T follicular helper cell (primary cell): ENCODE measurements at places on chromosomes 7 and 10.
A peak's percentile ranks its signal among the peaks of the same experiment; 100 is the strongest.

DNA sequence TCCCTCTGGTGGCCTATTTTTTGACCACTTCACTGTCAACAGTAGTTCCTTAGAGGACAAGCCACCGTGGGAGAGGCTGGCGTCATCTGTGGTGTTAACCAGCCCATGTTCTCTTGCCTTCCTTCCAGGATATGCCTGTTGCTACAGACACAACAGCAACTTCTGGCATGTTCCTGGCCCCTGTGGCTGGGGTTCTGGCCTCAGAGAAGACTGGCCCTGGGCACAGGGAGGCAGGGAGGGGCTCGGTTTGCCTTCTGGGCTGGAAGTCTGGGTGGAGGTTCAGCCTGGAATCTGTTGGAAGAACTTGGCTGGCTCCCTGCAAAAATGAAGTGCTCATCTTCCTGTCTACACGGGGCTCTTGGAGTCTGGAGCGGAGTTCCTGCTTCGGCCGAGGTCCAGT, 25.7 kb downstream of the GOLGA7B start:
- no peak for DNase-seq

- DNase-seq, result no peak
Measured at GRCh38 chr7:44150466-44150832, 9.3 kb upstream of the MYL7 start.

DNA sequence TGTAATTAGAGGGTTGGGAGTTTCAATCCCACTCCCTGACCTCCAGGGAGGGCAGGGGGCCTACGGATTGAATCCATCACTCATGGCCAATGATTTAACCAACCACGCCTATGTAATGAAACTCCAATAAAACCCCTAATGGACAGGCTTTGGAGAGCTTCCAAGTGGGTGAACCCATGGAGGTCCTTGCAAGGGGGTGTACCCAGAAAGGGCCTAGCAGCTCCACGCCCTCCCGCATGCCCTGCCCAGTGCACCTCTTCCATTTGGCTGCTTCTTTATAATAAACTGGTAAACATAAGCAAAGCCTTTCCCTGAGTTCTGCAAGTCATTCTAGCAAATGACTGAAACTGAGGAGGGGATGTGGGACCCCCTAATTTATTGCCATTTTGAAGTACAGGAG, 280.1 kb downstream of the FRMD4A start:
- DNase-seq, result no peak

DNA sequence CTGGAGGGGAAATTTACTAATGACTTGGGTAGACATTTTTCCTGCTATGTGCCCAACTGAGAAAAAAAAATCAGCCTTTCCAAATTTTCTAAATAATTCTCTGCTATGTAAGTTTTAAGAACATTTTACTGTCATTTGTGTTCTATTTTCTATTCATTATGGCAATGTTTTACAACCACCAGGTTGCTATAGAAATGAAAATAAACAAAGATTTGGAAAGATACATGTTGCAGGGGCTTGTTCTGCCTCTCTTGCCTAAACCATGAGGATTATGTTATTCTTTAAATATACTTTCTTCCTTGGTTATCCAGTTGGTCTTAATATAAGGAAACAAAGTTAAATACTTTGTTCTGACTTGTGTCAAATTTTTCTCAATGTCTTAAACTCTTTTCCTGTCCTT, 257.2 kb downstream of the TWIST1 start:
- no peak for DNase-seq

DNA sequence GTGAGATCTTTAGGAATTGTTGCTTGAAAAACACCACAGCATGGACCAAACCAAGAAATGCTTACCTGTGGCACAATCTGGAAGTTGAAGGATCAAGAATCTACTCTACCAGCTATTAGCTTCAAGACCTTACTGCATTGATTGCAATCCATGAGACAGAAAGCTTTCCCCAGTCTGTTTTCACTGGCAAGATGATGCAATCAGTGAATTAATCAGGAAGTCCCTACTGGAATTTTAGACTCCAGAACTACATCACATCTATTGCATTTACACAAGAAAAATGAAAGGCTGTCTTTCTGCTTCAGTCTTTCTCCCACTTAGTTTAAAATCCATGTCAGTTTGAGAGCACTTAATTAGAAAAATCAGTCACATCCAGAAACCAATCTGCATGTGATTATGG, 191.7 kb downstream of the TFEC start:
- no peak for DNase-seq

- no peak for DNase-seq
Measured at GRCh38 chr10:59757966-59758365, 4.7 kb upstream of the MRLN start.

- DNase-seq, result no peak
Measured at GRCh38 chr10:62463364-62463763, 89.2 kb downstream of the ZNF365 start.

GRCh38 chr10:119919826-119920225, 27.3 kb downstream of the SEC23IP start:
- no peak for DNase-seq

GRCh38 chr7:151553356-151553755, 33.7 kb upstream of the RHEB start:
- no peak for DNase-seq

GRCh38 chr7:22452142-22452959, 47.6 kb downstream of the STEAP1B start:
- no peak for DNase-seq

DNA sequence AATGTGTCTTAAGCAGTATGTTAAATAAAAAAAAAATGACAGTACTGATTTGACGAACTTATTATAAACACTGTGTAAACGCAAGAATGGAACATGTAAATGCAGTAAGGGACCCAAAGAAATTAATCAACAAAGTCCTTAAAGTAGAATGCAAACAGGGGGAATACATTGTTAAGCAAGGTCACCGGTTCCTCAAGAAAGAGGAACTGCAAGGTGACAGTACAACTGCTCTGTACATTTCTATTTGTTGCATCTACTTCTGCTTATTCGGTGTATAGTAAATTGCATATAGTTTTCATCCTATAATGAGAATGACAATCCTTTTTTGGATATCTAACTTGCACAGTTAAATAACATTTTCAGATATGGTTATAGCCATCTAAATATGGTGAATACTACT, 387.0 kb upstream of the SEMA3D start:
- DNase-seq, result no peak

DNA sequence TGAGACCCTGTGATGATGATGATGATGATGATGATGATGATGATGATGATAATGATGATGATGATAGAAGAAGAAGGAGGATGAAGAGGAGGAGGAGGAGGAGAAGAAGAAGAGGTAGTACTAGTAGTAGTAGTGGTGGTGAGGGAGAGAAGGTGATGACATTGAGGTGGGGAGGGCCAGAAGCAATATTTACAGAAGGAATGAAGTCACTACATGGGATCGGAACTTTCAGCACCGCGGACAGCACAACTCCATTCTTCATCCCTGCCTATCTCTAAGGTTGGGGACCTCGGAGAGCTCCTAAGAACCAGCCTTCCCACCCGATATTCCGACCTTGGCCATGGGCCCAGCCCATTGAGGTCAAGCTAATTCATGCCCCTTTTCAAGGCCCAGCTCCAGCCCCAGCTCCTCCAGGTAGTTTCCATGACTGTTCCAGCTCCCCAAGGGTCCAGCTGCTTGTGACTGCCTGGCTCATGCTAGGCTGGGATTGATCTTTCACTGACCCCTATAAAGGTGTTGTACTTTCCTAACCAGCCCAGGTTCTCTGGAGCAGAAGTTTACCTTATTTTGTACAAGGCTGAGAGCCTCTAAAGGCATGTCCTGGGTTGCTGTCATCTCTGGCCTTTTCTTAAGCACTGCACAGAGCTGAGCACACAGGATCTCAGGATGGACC, 10.3 kb downstream of the CRHR2 start:
- no peak for DNase-seq

DNA sequence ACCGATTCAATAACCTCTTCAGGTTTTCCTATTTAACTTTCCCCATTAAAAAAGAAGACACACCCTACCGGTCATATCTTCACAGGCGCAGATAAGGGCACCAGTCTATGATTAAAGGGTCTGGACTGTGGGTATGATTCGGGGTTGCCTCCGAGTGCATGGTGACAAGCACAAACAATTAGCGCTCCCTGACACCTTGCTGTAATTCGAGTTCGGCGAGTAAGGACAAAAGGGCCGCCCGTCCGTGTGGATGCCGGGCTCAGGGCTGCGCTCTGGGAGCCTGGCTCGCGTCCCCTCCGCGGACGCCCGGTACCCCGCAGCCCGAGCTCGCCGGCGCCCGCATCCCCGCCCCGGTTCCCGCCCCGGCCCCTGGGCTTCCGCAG, 111.9 kb upstream of the RHEB start:
- peak; percentile 8 for DNase-seq

- DNase-seq, result no peak
Measured at GRCh38 chr10:42954766-42955492, 121.9 kb upstream of the RET start.

DNA sequence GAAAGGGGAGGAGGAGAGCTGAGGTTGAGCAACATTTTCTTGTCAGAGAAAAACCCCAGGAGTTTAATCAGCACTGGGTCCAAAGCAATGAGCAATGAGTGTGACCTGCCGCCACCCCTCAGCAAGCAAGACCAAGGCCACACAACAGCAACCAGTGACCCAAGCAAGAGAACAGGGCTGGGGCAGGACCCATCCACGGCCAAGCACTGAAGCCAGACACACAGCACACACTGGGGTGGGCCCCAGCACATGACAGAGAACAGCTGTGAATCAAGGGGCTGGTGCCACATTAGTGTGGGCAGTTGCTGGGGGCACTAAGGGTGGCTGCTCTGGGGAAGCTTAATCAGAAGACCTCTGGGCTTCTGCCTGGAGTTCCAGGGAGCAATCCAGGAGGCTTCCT, 16.2 kb downstream of the TMEM72 start:
- no peak for DNase-seq

- no peak for DNase-seq
Measured at GRCh38 chr7:102169651-102170392, 116.8 kb upstream of the SH2B2 start.

DNA sequence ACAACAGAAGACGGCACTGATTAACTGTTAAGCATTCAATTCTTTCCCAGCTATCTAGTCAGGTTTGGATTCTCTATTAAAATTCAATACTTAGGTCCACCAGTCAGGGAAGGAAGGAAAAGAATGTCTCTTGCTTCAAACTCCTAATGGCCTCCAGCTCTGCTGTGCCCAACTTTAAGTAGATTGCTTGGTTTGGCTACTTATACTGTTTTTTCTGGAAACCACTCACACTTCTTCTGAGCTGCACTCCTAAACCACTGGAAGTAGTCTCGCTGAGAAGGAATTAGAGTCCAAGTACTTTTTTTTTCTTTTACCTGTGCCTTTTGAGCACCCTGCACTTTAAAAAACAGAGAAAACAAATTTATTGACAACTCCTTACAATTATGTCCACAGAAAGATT, 26.7 kb upstream of the COL1A2 start:
- DNase-seq, result no peak

DNA sequence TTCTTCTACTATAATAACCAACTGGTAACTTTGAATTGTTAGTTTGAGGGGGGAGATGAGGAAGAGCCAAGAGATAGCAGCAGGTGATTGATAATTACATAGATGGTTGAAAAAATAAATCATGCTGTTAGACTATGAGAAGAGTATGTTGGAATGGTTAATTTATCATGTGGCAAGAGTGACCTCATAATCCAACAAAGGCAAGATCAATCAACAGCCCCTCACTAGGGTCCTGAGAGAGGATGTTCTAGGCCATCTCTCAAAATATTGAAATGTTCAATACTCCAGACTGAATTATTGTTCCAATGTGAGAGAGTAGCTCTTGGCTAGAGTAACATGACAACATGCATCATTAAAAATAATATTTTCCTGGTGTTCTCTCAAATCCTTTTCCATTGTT, 67.9 kb downstream of the ADD3 start:
- no peak for DNase-seq

DNA sequence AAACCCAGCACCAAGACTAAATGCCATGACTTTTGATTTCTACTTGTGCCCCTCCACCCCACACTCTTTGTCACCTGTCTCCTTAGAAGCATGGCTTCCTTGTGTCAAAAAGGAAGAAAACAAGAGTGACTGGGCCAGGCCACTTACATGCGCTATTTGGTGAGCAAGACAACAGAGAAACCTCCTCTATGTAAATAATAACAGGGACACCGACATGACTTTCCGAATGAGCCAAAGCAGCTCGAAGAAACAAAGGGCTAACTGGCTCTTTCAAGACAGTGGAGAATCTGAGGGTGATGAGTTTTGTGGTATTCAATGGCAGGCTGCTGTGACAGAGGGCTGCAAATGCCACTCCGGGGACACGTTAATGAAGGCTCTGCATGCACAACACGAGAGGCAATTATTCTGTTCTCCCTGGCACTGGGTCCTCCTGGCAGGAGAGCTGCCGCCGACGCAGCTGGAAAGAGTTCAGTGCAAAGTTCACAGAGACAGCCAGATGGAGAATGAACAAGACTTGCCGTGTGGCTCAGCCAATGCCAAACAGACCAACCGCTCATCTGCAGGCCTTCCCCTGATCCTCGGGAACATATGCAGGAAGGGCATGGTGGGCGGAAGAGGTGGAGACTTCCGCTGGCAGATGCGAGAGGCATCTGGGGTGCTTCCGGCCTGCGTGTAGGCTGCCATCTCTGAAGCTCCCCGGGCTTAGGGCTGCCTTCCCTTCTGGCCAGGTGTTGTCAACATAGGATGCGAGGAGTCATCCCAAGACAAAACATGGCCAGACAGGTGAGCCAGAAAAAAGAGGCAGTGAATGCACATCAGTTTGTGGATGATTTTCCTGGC, 59.1 kb upstream of the SMNDC1 start:
- DNase-seq, result no peak
